ENCODE measurements at places on chromosomes 1 and 21.

- DNase-seq = no peak
Observed at GRCh38 chr1:76510672-76511557, 356.4 kb upstream of the ST6GALNAC5 start.

DNA sequence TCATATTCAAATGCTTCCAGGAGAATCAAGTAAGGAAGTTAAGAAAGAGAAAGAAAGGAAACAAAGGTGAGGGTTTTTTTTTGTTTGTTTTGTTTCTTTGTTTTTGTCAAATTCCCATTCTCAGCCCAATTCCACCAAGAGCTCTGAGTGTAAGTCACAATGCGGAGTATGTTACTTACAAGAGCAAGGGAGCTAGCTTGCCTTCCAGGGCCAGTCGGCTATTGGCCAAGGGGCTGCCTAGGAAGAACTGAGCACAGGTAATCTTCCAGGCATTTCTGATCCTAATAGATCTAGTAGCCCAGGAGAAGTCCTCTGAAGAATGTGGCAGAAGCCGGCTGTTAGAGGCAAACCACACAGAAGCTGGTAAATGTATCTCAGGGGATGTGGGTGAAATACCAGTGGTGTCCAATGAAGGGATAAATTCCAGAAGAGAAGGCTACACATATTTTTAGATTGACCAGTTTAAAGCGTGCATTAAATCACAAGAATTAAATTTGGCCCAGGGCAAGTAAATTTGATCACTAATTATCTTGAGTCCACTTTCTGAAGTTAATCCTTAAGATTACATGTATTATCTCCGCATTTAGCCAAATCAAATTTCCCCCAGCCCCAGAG, 239.6 kb upstream of the ADAMTS5 start:
- no peak for DNase-seq

DNA sequence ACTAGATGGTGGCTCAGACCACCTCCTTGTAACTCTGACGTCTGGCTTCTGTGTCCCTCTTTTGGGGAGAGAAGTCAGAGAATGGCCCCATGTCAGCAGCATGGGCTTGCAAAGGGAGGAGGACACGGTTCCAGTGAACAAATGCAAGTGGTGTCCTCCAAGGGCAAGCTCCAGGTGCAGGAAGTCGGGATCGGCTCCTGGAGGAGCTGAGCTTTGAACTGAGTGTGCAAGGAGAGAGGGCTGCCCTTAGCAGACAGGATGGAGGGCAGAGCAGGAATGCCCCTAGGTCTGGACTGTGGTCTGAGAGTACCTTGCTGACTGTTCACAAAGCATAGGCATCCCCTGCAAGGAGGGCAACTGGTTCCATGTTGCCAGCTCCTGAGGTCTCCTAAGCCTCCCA, 17.3 kb downstream of the PKP1 start:
- no peak for DNase-seq

GRCh38 chr1:55211863-55212262, 3.3 kb downstream of the USP24 start:
- peak; percentile 73 for DNase-seq
